ENCODE measurements at places on chromosomes 6 and 20.
A peak's percentile ranks its signal among the peaks of the same experiment; 100 is the strongest.

GRCh38 chr6:42745083-42745639, 742 bp downstream of the TBCC start:
- peak; percentile 60 for DNase-seq

- DNase-seq, result no peak
Observed at GRCh38 chr6:155162682-155163081, 101.1 kb upstream of the CLDN20 start.

- no peak for DNase-seq
Observed at GRCh38 chr6:127550403-127550802, 26.6 kb upstream of the C6orf58 start.

- no peak for DNase-seq
Observed at GRCh38 chr6:111850295-111850937, 22.8 kb downstream of the FYN start.

DNA sequence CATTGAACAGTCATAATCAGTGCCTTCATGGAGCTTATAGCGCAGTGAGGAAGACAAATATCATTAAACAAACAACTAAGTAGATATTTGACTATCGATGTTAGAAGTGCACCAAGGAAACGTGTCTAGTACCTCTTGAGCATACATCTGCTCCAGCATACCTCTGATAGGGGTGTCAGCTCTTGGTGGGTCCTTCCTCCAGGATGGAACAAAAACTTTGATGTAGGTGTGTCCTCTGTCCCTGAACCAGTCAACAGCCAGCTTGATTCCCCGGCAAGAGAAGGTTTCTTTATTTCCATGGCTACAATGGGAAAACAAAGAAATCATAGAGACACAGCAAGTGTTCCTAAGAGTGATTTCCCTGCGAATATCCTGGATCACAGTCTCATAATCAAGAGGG, 23.1 kb downstream of the ZC3H12D start:
- no peak for DNase-seq

DNA sequence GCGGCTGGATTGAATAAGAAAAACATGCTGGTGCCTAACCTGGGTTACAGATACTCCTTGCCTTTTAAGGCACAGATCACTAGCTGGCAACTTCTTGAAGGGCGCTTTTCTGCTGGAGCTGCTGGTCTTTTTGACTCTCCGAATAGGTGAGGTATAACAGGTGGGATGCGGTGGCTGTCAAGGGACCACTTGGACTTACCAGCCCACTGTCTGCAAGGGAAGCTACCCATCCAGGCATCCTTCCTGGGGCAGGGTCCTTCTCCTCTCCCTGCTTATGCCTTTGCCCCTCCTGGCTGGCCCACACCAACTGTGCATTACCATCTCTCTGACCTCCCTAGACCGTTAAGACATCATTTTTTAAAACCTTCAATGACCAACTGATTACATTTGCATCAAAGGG, 57.4 kb downstream of the NPEPL1 start:
- DNase-seq, result no peak

DNA sequence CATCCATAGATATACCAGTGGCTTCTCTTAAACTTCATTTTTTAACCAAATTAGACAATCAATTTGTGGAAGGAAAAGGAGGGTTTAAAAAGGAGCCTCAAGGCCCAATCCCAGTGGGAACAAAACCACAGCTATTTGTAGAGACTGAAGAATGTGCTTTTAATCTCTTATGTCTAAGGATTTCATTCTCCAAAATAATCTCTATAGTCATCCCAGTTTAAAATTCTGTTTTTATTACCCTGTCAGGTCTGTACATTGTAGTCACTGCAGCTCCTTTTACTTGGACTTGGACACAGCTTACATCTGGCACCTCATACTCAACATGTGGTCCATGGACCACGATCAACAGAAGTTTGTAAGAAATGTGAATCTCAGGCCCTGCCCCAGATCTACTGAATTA, 152.1 kb upstream of the STMND1 start:
- DNase-seq, result no peak

DNA sequence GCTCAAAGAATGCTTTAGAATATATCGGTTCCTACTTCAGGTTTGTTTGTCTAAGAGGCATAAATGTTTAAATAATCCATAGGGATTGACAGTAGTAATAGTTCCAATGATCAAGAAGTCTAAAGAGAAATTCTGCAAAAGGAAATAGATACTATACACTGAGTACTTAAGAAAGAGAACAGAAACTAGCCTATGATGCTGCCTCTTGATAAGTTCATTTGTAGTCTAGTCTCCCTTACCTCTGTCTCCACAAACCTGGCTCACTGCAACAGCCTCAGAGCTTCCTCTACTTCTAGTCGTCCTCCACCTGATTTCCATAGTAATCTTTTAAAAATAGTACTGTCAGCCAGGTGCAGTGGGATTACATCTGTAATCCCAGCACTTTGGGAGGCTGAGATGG, 511.8 kb downstream of the LMBRD1 start:
- no peak for DNase-seq

DNA sequence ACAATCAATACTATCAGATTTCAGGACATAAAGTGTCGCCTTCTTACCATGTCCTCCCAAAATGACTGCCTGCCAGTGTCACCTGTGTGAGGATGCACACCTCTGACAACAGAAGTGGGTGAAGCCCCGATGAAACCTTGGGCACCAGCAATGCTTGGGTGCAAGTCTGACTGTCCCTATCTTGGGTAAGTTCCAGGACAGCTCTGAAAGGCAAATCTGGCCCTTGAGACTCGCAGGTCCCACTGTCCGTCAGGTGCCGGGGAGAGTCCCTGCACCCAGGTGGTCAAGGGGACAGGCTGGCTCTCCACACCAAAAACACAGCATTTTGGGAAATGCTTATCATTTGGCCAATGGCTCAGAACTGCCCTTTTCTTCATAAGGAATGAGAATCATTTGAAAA, 43.3 kb downstream of the EZR start:
- peak; percentile 10 for DNase-seq

DNA sequence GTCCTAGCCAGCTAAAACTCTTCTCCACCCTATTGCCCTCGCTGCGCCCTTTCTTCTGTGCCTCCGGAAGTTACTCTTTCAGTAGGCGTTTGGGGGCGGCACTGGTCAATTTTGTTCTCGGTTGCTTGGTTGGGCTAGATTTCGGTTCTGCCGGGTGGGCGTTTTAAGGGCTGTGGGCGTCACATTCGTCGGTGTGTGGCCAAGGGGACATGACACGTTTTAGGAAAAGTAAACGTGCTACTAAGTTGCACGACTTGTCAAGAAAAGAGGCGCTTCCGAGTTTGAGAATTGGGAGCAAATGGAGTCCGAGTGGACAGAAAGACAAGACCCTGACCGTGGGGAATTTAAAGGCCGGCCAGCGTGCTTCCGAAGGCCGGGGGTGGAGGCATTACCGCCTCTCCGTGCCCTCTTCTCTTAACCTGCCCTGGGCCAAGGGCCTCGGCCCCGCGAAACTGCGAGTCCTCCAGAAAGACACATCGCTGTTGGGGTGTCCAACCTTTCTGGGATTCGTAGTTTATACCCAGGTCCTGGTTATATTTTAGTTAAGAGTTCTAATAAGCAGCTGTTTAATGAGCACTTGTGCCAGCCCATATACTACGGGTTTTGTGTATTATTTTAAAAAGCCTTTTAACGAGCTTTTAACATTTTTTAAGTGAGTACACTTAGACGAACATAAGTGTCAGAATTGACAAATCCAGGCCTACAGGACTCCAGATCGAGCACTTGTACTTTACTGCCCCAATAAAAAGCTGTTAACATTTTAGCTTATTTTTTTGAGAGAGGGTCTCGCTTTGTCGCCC, 664 bp upstream of the BAG6 start:
- DNase-seq, result peak; percentile 93

DNA sequence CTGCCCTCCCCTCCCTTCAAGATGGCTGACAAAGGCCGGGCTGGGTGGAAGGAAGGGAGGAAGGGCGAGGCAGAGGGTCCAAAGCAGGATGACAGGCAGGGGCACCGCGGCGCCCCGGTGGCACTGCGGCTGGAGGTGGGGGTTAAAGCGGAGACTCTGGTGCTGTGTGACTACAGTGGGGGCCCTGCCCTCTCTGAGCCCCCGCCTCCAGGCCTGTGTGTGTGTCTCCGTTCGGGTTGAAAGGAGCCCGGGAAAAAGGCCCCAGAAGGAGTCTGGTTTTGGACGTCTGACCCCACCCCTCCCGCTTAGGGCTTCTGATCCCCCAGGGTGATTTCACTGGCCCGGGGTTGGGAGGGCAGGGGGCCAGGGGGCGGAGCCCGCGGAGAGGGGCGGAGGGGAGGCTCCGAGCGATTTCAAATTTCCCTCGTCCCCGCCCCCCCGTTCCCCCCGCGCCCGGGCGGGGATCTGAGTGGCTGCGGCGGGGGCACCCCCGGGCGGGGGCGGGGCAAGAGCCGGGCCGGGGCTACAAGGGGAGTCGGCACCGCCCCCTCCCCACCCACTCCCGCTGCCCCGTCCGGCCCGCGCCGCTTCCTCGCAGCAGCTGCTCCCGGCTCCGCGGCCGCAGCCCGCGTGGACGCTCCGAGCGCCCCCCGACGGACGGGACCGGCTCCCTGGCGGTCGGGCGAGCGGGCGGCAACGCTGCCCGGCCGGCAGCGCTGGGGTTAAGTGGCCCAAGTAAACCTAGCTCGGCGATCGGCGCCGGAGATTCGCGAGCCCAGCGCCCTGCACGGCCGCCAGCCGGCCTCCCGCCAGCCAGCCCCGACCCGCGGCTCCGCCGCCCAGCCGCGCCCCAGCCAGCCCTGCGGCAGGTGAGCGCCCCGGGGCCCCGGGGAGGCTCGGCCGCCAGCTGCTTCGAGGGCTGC, at the start of gene DNMT3B:
Gene DNMT3B (plus strand): TSS at position 555 of the 923 bp plus-strand sequence. CDS start 17,939 bp downstream, outside the sequence.
- DNase-seq, result peak; percentile 87

GRCh38 chr6:162684052-162684451, 43.5 kb downstream of the PRKN start:
- DNase-seq, result no peak

DNA sequence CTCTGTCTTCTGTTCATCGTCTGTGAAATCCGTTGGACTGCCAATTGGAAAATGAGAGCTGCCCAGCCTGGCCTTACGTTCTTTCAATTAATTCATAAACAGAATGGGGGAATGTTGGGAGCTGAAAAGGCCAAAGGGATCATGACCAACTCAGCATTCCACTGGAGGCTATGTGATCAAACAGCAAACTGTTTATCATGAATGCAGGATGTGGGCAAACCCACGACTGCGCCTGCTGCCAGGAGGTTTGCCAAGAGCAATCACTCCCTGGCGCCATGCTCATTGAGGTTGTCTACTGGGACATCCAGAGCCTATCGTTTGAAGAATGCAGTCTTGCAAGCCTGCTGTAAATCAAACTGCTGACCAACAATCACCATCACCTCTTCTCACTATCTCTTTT, 9.3 kb upstream of the FKBP1A start:
- peak; percentile 39 for DNase-seq

DNA sequence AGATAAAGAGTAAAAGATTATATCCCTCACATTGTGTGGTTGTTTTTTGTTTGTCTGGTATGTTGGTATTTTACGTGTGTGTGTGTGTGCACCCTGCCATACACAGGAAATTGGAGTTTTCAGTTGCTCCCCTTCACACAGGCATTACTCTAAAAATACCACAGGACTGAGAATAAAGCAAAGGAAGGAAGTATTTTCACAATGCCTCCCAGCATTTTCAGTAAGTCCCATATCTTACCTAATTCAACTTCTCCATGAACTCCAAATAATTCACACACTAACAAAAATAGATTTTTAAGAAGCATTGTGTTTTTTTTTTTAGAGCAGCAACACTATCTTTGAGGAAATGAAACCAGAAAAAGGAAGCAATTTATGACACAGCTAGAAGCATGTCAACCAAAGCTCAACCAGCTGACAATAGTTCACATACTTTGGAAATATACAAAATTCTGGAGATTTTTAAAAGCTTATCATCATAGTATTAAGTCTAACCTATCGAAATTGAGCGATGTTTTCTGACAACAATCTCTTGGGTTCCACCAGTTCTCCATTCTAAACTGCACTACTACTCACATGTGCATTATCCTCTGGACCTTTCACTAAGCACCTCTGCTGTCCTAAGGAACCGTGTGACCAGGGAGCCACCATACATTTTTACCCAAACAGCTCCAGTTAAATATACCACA, 2.1 kb downstream of the UBE2J1 start:
- DNase-seq, result no peak

DNA sequence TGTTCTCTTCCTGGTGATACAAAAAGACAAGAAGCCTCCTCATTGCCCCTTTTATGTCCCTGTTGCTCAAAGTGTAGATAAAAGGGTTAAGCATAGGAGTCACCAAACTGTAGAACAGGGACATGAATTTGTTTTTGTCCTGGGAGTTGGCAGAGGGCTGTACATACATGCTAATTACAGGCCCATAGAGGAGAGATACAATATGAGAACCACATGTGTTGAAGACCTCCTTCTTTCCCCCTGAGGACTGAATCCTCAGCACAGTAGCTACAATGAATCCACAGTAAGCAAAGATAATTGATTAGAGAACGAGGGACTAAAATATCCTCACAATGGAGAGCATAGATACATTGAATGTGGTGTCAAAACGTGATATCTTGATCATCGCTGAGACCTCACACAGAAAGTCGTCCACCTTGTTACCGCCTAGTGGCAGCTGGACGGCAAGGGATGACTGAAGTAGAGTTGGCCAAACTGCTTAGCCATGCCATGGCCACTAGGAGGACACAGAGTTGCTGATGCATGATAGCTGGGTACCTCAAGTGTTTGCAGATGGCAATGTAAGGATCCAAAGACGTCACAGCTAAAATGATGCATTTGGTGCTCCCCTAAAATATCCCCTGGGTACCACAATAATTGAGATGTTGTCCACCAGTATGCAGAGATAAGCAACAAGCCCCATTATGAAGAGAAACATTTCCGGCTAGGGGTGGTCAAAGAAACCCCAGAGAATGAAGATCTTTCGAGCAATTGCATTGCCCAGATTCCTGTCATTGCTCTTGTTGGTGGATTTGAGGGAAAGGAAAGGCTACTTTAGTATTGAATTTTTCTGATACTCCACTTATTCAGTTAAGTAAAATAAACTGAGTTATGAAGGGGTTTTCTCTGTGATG, 15.0 kb downstream of the OR2B3 start:
- peak; percentile 24 for DNase-seq

DNA sequence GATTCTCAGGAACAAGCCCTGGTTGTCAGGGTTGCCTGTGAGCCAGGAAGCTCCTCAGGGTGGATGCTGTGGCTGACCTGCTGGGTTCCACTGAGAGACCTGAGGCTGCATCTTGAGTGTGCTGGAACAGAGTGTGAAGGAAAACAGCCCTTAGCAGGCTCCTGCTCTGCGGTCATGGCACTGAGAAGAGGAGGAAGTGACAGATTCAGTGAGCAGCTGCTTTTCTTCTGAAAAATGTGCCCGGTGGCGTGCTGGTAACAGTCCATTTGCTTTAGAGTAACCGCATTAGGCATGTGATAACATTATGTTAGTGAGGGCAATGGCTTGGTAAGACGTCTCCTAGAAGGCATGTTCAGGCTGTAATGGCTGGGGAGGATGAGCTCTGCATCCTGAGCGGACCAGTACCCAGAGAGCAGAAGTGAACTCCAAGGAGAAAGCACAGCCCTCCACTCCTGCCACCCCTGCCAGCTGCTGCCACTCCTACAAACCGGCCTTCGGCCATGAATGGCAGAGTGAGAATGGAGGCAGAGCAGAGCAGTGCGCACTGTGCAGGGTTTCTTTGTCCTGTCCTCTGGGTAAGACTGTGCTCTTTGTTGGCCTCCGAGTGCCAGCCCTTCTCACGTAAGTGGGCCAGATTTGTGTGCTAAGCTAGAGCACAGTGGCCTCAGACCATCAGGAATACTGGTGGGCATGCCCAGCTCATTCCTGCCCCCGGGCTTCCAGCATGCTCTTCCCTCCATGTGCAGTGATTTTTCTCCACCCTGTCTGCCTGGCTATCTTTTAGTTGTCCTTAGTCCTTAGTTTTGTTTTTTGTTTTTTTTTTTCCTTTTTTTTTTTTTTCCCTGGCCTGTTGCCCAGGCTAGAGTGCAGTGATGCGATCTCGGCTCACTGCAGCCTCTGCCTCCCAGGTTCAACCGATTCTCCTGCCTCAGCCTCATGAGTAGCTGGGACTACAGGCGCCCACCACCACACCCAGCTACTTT, 98.1 kb upstream of the VSTM2L start:
- peak; percentile 21 for DNase-seq

Measured in activated naive CD4-positive, alpha-beta T cell treated with anti-CD3 and anti-CD28 coated beads, Interleukin-2, amount 10 ng/mL, durations not matched to agents 7 days and 5 days (primary cell).